Stimulated activated CD8-positive, alpha-beta memory T cell treated with anti-CD3 and anti-CD28 coated beads, Interleukin-15, amount 100 ng/mL, for 24 hours (primary cell): ENCODE measurements at places on chromosomes 3 and 15.

DNA sequence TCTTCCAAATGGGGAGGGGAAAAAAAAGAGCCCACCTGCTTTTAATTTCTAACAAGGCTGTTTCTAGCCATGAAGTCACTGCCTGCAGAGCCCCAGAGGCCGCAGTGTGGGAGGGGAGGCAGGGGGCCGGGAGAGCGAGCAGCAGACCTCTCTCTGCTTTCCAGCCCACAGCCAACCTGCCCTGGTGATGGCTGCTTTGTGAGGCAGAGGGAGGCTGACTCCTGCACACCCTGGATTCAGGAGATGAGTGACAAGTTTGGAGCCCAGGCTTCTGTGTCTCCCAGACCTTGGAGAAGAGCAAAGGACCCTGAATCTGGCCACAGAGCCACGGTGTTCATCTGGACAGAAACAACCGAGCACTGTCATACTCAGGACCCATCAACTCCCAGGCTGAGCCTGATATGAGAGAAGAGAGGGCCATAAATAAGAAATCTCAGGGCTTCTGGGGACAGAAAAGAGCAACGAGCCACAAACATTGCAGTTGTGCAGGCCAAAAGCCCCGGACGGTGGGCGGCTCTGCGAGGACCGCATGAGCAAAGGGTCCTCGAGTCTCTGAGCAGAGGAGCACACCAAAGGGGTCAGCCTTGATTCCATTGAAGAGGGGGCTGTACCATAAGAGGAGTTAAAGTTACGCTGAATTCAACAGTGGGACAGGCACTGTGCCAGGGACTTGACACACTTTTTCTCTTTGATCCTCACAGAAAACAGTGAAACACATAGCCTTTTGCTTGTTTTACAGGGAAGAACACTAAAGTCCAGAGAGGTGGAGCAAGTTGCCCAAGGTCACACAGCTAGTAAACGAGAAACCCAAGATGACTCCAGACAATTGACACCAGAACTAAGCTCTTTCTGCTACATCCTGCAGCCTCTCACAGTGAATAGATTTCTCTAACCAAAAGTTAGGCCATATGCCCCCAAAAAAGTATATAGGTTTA is 97.2 kb downstream of the SEMA5B start:
- DNase-seq = no peak

DNA sequence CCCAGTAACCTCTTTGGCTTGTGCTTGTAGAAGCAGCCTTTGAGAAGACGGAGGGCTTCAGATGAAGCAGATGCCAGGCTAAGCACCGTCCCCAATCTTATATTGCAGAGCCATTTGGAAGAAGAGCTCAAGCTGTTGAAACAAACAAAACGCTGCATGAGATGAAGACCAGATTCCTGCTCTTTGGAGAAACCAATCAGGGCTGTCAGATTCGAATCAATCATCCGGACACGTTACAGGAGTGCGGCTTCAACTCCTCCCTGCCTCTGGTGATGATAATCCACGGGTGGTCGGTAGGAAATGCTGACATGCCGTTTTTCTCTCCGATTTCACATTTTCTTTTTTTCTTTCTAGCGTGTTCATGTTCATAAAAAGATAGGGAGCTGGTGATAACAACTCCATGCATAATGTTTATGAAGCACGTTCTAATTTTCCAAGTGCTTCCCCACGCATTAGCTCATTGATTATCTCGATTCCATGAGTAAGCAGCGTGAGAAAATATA is 106.5 kb downstream of the LIPC start:
- no peak for DNase-seq

DNA sequence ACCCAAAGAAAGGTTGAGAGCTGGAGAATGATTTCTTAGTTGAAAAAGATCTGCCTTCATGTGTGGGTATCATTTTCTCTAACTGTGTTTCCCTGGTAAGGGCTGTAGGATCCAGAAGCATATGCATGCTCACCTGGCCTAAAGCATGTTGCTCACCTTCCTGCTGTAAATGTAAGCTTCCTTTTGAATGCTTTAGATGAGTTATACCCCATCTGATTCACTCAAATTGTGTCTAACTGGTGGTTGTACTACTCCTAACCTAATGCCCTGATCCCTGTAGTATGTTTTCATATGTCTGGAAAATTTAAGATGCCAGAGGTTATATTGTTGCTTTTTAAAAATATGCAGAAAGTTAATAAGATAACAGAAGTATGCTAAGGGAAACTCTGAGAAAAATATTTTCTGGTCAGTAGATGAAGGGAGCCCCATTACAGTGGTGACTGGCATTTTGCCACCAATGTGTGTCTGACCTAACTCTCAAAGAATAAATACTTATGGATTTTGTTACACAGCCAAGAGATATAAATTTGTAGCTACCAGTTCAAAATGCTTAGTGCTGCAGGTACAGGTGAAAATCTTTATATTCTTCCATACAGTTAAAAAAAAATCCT is 7.7 kb downstream of the FILIP1L start:
- DNase-seq = no peak

DNA sequence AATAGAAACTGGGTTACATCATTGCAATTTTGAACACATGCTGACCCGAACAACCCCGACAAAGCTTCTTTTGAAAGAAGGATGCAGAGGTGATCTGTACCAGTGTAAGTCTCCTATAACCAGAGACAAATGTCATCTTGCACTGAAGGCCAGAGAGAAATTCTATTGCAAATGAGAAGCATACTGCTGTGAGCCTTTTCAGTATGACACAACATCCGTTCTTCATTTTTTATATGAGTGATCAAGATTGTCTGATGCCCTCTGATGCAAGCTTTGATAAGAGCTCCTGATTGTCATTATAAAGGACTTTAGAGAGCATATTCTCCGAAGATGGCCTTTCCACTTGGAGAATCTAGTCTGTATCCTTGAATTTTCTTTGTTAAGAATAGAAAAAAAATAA is 36.9 kb downstream of the PCOLCE2 start:
- DNase-seq = no peak

DNA sequence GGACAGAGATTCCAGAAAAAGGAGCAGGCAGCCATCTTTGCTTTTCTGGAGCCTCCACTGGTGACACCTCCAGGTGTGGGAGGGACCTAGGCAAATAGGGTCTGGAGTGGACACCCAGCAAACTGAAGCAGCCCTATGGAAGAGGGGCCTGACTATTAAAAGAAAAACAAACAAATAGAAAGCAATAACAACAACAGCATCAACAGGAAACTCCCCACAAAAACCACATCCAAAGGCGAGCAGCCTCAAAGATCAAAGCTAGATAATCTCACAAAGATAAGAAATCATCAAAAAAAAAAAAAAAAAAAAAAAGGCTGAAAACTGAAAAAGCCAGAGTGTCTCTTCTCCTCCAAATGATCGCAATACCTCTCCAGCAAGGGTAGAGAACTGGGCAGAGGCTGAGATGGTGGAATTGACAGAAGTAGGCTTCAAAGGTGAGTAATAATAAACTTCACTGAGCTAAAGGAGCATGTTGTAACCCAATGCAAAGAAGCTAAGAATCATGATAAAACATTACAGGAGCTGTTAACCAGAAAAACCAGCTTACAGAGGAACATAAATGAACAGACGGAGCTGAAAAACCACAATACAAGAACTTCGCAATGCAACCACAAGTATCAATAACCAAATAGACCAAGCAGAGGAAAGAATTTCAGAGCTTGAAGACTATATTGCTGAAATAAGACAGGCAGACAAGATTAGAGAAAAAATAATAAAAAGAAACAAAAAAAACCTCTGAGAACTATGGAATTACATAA is 225.4 kb downstream of the CTNNB1 start:
- no peak for DNase-seq

- DNase-seq = no peak
These were observed 1.8 kb downstream of the YEATS2 start for GRCh38 chr3:183699238-183699947.

- DNase-seq = no peak
These were observed 329.9 kb upstream of the AGTR1 start for GRCh38 chr3:148367756-148368155.

DNA sequence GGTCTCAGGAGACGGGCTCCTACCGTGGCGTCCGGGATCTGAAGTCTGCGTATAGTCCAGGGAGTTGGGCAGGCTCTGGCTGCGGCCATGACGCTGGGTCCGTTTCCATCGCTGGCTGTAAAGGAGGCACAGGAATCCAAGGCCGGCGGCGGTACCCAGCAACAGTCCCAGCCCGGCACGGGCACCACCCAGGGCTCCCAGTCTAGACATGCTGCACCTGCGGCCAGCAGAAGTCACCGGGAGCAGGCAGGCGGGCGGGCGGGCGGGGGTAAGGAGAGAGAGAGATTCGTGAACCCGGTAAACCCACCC is 526 bp downstream of the RMDN3 start:
- no peak for DNase-seq

DNA sequence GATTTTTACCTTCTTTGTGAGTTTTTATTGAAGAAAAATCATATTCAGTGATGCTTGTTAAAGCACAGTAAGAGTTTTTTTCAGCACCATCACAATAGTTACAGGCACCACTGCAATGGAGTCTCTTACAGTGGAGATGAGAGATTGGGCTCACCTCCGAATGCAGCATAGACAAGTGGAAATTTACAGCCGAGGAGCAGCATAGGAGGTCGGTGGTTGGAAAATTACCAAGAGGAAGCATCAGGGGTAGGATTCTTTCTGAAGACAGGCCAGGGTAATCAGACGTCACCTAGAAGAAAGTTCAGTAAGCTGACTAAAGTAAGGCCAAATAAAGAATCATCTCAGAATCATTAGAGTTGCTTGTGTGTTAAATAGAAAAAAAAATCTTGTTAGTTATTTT is 491.6 kb downstream of the RBMS3 start:
- no peak for DNase-seq

DNA sequence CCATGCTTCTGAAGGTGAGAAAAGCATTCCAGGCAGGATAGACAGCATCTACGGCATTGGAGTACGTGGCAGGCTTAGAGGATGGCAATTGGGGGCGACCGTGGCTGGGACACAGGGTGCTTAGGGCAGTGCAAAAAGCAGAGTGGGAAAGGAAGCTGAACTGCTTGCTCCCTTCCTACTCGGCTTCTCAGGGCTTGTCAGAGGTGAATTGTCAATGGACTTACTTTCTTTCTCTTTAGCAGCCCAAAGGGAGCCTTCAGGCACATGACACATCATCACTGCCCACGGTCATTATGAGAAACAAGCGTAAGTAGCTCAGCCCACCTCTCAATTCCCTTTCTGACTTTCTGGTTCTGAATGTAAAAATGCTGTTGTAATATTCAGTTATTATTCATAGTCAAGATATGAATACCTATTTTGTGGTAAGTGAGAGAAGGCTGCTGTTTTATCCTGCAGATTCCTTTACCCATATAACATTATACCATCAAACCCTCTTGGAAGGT is 84.3 kb downstream of the KLHL25 start:
- no peak for DNase-seq

GRCh38 chr15:53580366-53580765 is 179.1 kb downstream of the WDR72 start:
- no peak for DNase-seq

GRCh38 chr3:186759231-186759930 is 24.0 kb upstream of the EIF4A2 start:
- no peak for DNase-seq

DNA sequence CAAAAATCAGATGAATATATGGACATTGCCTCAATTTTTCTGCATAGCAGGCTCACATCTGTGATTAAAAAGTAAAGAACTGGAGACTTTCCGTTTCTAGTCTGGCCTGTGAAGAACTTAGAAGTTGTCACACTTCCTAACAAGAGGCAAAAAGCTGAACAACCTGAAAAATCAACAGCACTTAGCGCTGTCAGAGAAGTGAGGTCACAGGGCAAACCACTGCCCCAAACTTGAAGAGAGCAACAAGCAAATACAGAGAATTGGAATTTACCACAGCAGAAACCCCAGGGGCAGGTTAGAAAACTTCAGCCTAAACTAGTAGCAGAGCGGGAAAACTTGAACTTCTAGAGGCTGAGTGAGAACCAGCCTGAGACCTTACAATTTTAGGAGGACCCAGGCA is 38.9 kb downstream of the CCDC54 start:
- DNase-seq = no peak

- no peak for DNase-seq
These were observed 307.1 kb downstream of the VPS13C start for GRCh38 chr15:61753018-61753710.

DNA sequence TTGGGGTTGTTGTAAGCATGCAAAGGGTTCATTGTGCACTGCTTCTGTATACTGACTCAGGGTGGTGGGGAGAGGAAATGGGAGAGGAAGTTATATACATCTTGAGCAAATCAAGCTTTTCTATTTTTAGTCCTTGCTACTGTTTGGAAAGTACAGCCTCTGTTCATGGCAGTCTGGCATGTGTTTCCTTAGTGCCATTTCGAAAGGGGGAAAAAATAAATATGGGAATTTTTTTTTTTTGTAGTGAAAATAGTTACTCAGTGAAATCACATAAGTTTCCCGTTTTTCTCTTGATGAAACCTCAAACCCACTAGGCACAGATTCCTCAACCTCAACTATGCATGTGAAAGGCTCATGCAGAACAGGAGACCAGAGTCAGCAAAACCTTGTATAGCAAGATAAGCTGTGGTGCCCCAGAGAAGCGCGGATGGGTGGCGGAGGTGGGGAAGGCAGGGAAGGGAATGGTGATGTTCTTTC is 353.3 kb downstream of the LPP start:
- no peak for DNase-seq
